Uterine smooth muscle cell (primary cell): ENCODE measurements at places on chromosomes 4 and X. TPM values are rescaled to one million over a fixed set of nuclear protein-coding genes. Genes with fewer than 3 reads are reported as not detected.

The FANCB gene
- total RNA-seq: 10.1 and 15.2 TPM in 2 replicates

The RAB39B gene
- 2.4 and 5.7 TPM in 2 replicates for total RNA-seq

The IL2 gene
- total RNA-seq: not detected in 2 replicates

The ATOH1 gene
- total RNA-seq: not detected in 2 replicates

The GNPDA2 gene
- total RNA-seq: 27.5 and 30.0 TPM in 2 replicates

The LONRF3 gene
- 0.44 and 1.00 TPM in 2 replicates for total RNA-seq

The ZCCHC18 gene
- 0.55 and 2.0 TPM in 2 replicates for total RNA-seq

The REELD1 gene
- total RNA-seq: not detected in 2 replicates

The TMEM154 gene
- total RNA-seq: 10.0 and 15.4 TPM in 2 replicates

The FUNDC2 gene
- total RNA-seq: 28.5 and 35.3 TPM in 2 replicates

The HMGN5 gene
- 0.75 and 1.7 TPM in 2 replicates for total RNA-seq

The ETNPPL gene
- not detected in 2 replicates for total RNA-seq

The PARM1 gene
- total RNA-seq: 0.50 and 0.66 TPM in 2 replicates

The DMRTC1B gene
- total RNA-seq: not detected in 2 replicates
